Esophagus muscularis mucosa (tissue), 4 donors: ENCODE measurements at places on chromosomes 4 and X. TPM values are rescaled to one million over a fixed set of nuclear protein-coding genes. Genes with fewer than 3 reads are reported as not detected.

DNA sequence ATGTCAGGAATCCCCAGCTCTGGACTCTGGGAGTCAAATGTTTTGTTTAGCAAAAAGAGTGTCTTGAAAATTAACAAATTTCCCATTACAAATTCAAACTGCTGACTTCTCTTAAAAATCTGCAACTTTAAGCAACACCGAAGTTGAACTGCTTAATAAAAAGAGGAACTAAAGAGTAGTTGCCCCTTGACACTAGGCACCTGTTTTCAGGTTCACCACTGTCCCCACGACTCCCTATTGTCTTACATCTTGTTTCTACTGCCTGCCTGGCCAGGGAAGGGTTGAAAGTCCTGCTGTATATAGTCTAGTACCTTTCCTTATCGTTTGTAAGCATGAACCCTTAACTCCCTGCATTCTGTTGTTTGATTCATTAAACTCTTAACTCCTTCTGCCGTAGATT is 173.9 kb downstream of the SCFD2 start:
- H3K36me3 ChIP-seq, result no peaks in the 10 kb centered on the region
- no peak overlapping the region for H3K27ac ChIP-seq
- no peaks in the 10 kb centered on the region for H3K27me3 ChIP-seq
- no peaks in the 10 kb centered on the region for H3K4me1 ChIP-seq

DNA sequence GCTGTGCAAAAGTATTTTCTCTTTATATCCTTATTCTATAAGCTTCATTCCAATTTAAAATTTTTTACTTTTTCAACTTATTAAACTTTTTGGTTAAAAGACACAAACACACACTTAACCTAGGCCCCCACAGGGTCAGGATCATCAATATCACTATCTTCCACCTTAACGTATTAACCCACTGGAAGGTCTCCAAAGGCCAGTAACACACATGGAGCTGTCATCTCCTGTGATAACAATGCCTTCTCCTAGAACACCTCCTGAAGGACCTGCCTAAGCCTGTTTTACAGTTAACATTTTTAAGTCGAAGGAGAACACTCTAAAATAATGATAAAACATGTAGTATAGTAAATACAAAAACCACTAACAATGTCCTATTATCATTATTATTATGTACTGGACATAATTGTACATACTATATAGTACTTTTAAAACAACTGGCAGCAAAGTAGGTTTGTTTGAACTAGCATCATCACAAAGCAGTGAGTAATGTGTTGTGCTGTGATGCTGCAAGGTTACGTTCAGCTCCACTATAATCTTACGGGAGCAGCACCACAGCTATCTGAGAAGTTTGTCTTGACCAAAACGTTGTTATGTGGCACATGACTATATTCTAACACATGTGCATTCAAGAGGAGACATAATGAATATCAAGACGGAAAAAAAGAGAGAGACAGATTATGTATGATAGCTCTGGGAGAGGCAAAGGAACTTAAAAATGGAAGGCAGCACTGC is 33.7 kb downstream of the DHX15 start:
- no peak overlapping the region for H3K27ac ChIP-seq
- H3K27me3 ChIP-seq, result no peaks in the 10 kb centered on the region
- peaks cover 47% of the 10 kb centered on the region for H3K36me3 ChIP-seq
- H3K4me1 ChIP-seq, result peaks cover 23% of the 10 kb centered on the region
- H3K4me3 ChIP-seq, result no peak overlapping the region
- DNase-seq, result no peak

GRCh38 chr4:129254126-129254525 is 158.2 kb downstream of the C4orf33 start:
- H3K27ac ChIP-seq, result no peak overlapping the region
- H3K27me3 ChIP-seq, result no peaks in the 10 kb centered on the region
- H3K4me3 ChIP-seq, result no peak overlapping the region
- no peaks in the 10 kb centered on the region for H3K36me3 ChIP-seq
- H3K4me1 ChIP-seq, result no peaks in the 10 kb centered on the region

GRCh38 chr4:183848805-183849204 is 56.3 kb upstream of the STOX2 start:
- H3K27me3 ChIP-seq, result no peaks in the 10 kb centered on the region
- peaks cover 4% of the 10 kb centered on the region for H3K4me1 ChIP-seq
- H3K36me3 ChIP-seq, result no peaks in the 10 kb centered on the region
- no peak overlapping the region for H3K4me3 ChIP-seq
- no peak overlapping the region for H3K27ac ChIP-seq

DNA sequence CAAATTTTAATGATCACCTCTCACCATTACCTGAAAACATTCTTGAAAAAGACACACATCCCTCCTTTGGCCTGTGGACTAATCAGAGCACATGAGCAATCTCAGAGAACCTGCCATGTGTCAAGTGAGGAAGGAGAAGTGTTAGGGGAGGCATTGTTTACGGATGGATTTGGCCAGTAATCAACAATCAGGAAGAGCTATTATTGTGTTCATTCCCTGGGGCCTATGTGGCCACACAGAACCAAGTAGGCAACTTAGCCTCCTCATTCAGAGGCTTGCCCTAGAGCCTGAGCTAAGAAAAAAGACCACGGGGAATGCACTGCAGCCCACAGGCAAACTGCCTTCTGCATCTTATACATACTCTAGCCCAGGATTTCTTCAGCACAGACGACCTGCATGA is 40.6 kb upstream of the DOCK11 start:
- no peaks in the 10 kb centered on the region for H3K4me1 ChIP-seq
- H3K36me3 ChIP-seq, result no peaks in the 10 kb centered on the region
- no peak overlapping the region for H3K4me3 ChIP-seq
- no peak overlapping the region for H3K27ac ChIP-seq

DNA sequence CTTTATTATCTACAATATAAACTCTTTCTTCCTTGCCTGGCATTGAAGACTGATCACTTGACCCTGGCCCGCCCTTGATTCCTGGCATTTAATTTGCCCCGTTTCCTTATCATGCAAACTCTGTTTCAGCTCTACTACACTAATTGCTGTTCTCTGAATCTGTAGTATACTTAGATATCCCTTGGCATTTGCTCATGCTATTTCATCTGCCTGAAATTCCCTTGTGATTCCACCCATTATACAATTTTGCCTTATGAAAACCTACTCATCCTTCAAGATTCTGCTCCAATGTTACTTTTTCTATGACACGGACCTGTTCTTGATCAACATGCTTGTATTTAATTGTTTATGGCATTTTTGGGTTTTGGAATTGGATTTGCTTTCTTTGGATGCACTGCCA is 459.9 kb upstream of the AMOT start:
- H3K36me3 ChIP-seq, result no peaks in the 10 kb centered on the region
- peaks cover 4% of the 10 kb centered on the region for H3K27me3 ChIP-seq
- no peak overlapping the region for H3K4me3 ChIP-seq
- no peak for DNase-seq
- no peaks in the 10 kb centered on the region for H3K4me1 ChIP-seq
- H3K27ac ChIP-seq, result no peak overlapping the region

DNA sequence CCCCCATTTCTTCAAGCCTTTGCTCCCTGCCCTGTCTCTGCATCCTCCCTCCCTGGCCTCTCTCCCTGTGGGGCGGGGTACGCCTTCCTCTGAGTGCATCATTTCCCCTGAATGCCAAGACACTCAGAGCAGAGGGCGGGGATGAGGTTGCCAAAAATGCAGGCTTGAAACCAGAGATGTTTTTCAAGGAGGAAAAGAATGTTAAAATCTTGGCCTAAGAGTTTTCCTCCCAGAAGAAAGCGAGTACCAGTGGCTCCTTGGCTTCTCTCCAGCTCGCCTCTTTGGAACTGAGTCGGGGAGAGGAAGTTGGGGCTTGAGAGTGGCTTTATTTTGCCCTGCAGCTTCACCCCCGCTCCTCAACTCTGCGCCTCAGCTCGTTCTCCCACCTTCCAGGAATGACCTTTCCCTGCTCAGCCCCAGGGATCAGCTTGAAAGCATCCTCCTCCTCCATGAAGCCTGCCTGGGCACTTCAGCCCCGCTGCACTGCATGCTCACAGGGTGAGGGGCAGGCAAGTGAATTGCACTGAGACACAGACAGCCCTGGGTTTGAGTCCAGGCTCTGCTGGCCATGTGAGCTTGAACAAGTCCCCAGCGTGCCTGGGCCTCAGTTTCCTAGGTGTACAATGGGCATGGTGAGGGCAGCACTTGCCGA is 57.5 kb upstream of the SORCS2 start:
- no peaks in the 10 kb centered on the region for H3K36me3 ChIP-seq
- H3K4me1 ChIP-seq, result no peaks in the 10 kb centered on the region
- no peak for DNase-seq

DNA sequence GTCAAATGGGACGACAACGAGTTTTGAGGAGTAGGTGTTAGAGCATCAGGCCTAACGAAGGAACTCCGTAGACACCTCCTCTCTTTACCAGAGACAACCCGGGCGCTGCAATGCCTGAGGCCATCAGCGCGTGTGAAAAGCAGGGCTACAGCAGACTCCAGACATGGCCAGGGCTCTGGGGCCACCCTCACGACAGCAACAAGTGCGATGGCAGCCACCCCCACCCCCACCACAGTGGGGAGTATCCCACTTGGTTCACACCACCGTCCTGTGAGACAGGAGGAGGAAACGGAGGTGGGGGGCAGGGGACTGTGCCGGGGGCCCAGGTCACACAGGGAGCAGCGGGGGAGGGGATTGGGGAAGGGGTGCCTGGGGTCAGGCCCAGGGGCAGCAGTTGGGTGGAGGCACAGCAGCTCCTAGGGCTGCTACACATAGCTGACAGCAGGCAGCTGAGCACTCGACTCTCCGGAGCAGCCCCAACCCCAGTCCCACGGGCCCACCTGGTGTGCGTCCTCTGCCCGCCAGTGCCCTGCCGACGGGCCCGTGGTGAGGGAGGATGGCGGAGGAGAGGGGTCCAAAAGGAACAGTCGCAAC is 8.5 kb downstream of the LRPAP1 start:
- H3K27ac ChIP-seq, result no peak overlapping the region
- no peak for DNase-seq
- H3K27me3 ChIP-seq, result no peaks in the 10 kb centered on the region
- H3K36me3 ChIP-seq, result peaks cover 77% of the 10 kb centered on the region
- H3K4me3 ChIP-seq, result no peak overlapping the region

SLC39A8 gene
- 6.1 TPM for total RNA-seq

SPANXC gene
- total RNA-seq, result not detected

SPANXN4 gene
- not detected for total RNA-seq

ERCC6L gene
- not detected for total RNA-seq

RAB39B gene
- total RNA-seq, result 0.84 TPM

NSUN7 gene
- 3.0 TPM for total RNA-seq
